NCI-H345 (cell line): ENCODE measurements at places on chromosomes 16 and 17.
A peak's percentile ranks its signal among the peaks of the same experiment; 100 is the strongest.

- DNase-seq = no peak
Measured at GRCh38 chr16:80046261-80046660, 445.7 kb upstream of the MAF start.

GRCh38 chr17:51230306-51230705 is 29.5 kb downstream of the MBTD1 start:
- no peak for DNase-seq

DNA sequence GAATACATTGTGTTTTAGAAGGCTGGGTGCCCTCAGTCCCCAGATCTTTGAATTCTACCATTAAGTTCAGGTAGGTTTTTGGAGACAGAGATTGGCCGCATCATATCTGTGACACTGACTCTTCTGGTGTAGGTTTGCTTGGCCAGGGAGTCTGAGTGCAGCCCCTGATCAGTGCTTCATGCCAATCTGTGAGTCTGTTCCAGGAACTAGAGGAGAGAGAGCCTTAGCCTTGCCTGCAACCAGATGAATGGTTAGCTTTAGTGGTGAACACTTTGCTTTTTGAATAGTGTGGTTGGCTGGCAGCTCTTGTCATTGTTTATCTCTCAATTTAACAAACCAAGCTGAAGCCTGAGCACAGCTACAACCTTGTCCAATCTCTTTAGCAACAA is 87.8 kb downstream of the PLXDC1 start:
- DNase-seq = no peak

- no peak for DNase-seq
Measured at GRCh38 chr17:7336240-7337175, at the start of gene ACAP1. ACAP1 (plus strand) TSS chr17:7336529; CDS start chr17:7336735, 206 bp downstream.

DNA sequence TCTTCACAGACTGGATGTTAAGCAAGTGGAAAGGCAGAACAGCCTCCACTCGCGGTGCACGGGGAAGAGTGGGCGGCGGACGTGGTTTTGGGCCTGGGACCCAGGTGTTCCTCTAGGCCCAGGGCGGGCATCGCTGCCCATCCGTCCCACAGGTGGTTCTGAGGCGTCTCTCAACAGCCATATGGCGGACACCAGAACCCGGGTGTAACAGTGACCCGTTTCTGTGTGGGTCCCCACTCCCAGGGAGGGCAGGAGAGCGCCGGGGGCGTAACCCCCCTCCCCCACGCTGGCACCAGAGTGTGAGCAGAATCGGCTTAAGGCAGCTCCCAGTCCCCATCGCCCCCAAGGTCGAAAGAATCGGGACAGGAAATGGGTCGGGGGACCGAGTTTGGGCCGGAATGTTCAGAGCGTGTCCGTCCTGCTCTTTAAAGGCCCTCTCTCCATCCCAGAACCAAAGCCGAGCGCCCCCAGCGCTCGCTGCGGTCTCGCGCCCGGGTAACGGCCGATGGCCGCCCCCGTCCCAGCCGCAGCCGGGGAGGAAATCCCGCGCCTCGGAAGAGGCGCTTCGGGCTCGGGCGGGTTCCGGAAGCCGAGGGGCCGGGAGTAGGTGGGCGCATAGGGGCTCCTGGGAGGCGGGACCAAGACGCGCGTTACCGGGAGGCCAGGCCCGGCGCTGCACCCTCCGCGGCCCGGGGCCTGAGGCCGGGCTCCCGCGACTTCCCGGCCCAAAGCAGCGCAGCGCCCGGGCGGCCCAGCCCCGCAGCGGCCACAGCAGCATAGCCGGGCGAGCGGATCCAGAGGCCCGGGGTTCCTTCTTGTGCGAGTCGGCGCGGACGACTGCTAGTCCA is at the start of gene TK2:
Gene TK2, minus strand, starts transcription at position 839 of the 848 bp plus-strand sequence. Its CDS starts 61 bp downstream, at position 778.
- DNase-seq = peak; percentile 50

DNA sequence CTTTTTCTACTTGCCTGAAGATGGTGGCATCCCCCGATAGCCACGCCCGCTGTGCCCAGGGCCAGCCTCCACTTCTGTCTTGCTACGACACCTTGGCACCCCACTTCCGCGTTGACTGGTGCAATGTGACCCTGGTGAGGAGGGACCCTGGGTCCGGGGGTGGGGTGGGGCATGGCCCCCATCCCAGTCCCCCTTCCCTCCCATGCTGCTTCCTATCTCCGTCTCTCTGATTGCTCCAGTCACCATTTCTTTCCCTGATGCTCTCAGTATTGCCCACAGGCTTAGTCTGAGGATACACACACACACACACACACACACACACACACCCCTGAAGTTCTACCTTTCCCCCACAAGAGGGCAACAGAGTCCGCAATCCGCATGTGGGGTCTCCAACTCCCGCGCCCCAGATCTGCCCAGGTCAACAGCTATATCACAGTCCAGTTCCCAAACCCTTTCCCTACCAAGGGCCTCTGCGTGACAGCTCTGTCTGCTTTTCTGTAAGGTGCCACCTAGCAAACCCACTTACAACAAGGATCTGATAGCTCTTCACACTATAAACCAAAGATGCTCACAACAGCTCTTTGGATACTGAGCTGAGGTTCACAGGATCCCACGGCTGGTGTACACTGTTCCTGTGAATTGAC is 3.4 kb downstream of the SGCA start:
- peak; percentile 33 for DNase-seq

DNA sequence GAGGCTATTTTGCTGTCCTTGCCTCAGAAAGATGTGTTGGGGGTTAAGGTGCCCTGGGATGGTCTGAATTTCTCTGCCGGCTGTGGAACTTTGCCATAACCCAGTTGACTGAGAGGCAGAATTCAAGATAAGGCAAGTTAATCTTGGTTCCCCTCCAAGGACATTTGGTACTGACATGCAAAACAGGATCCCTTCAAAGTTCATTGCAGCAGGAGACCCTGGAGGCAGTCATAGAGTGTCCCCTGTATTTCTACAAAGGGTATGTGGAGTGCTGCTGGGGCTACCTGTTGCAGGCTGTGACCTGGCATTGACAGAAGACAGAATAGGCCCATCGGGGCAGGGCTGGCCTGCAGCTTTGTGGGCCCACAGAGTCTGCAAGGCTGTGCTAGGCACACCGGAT is 135.6 kb upstream of the IRX3 start:
- no peak for DNase-seq

DNA sequence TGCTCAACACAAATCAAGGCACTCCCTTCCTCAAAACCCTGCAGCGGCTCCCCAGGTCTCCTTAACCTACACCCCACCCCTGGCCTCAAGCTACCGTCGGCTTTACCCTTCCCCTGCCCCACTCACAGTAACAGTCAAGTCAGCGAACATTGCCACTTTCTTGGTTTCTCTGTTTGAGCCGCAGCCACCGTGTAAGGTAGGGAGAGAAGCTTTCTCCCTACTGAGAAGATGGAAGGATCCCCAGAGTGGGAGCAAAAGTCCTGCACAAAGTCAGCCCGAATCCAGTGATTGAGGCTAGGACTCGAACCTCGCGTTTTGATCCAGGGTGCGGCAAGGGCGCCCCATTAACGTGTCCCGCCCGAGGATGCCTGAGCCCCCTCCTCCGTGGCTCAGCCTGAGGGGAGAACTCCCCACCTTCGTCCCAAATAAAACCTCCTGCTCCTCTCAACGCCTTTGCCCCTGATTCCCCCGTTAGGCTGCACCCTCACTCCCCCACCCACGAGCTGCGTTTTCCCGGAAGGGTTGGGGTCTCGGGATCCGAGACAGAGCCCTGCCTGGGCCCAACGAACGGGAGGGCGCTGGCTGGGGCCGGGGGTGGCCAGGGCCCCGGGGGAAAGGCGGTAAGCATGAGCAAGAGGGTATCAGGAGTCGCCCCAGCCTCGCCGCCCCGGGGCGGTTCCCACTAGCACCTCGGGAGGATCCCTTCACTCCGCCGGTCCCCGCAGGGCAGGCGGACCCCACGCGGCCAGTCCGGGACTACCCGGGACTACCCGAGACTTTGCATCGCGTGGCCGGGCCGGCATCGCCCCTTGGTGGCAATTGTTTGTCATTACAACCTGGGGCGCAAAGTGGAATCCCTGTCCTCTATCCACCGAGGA is 9.9 kb upstream of the NAGS start:
- DNase-seq = peak; percentile 45

GRCh38 chr16:5580772-5581171 is 483.2 kb upstream of the EEF2KMT start:
- no peak for DNase-seq

GRCh38 chr16:1687427-1688316 is 9.6 kb downstream of the JPT2 start:
- DNase-seq = peak; percentile 5

- no peak for DNase-seq
Measured at GRCh38 chr17:21528031-21528695, 152.0 kb downstream of the KCNJ12 start.

DNA sequence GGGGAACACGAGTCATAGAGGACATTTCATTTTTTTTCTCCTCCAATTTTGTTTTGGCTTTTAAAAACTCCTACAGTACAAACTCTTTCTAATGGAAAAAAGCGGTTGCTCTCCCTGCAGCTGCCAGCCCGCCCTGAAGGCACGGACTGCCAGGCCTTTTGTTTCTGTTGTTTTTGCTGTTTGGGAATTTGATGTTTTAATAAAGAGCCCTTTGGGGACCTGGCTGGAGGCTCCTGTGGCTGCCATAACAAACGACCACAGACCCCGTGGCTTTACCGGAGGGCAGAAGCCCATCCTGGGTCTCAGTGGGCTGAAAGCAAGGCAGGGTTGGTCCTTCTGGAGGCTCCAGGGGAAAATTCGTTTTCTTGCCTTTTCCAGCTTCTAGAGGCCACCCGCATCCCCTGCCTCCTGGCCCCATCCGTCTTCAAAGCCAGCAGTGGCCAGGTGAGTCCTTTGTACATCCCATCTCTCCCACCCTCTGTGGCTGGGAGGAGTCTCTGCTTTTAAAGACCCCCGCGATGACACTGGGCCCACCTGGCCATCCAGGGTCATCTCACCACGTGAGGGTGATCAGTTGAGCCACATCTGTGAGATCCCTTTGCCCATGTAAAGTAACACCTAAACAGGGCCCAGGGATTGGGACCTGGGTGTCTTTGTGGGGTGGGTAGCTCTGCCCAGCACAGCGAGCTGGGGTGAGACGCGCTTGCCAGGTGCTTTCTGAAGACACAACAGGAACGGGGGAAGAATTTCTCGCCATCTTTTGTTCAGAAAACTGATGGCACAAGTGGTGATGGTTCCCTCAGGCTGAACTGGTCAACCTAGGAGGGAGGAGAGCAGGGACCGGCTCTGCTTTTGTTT is 113.9 kb downstream of the BANP start:
- DNase-seq = no peak

GRCh38 chr17:64418506-64419339 is 28.1 kb upstream of the PECAM1 start:
- peak; percentile 68 for DNase-seq

DNA sequence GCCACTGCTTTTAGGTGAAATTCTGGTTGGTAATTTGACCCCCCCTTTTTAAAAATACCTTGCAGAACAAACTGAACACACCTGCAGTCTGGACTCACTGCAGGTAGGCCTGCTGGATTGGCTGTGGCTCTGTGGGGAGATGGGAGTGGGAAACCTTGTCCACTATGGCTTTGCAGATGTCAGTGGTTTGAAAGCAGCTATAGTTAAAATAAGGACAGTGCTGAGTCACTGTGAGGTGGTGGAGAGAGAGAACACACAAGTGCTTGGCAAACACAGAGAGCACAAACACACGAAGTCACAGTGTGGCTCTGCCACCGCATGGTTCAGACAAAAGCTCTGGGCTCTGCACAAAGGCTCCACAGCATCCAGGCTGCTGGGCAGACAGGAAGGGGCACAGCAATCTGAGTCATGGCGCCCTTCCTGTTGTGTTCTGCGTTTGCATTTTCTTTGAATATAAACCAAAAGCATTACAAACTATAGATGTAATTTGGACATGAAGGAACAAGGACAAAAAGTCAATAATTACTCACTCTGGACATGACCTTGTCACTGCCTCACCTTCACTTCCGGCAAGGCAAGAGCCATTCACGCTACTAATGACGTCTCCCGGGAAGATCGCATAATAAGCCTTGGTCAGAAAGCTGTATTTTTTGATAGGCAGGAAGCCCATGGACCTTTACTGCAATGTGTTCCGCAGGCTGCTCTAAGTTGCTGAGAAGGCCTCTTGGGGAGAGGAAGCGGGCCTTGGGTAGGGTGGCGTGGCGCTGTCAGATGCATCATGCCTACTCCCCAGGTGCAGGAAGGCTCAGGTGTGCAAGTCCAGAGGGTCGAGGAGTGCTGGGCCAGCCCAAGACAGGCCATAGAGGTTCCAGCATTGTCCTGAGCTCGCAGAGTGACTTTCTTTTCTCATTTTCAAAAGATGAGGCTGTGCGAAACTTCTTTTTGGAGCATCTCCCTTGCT is 60.1 kb upstream of the MED9 start:
- DNase-seq = peak; percentile 79

DNA sequence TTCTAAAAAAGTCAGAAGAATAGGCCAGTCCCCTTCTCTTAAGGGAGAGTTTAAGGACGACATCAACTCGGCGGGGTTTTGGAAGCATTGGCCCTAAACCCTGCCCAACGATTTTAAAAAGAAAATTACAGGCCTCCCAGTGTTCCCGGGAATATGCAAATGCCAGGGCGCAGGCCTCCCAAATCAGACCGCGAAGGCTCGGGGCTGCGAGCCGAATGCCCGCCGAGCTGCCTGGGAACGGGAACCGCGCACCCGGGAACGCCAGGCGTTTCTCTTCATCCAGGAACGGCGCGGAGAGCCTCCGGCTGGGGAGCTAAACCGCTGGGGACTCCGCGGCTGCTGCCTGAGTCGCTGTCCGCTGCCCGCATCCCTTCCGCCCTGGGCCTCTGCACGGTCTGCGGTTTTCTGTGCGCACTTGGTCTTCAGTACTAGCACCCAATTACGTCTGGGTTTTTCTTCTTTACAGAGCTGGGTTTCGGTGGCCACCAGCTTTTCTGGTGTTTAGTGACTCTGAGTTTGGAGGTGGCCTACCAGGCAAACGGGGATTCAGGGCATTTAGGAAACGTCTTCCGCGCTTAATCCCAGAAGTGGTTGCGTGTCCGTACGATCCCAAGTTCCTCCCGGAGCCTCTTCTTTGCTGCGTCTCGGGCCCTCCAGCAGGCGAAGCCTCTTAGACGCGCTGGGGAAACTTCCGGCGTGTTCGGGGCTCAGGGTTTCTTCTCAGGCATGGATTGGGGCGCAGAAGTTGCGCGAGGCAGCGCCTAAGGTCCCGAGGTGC is 5.7 kb downstream of the IRX5 start:
- no peak for DNase-seq

DNA sequence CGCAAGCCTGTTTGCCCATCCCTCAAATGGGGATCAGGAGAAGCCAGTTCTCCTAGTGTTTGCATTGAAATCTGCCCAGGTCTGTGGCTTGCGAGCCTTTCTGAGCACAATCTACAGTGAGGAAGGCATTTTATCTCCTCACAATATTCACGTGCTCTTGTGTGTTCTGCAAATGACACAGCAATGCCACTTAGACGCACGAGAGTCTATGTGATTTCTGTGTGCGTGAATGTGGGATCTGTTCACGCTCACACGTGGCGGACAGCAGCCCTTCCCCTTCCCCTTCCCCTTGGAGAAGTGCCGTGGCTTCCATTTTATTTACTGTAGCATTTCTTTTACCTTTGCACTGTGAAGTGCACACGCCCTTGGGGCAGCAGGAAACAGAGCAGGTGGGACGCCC is 17.7 kb upstream of the CBFA2T3 start:
- no peak for DNase-seq
